ENCODE measurements at places on chromosomes 7 and 10. TPM values are rescaled to one million over a fixed set of nuclear protein-coding genes. Genes with fewer than 3 reads are reported as not detected.
A peak's percentile ranks its signal among the peaks of the same experiment; 100 is the strongest.

MBL2 gene
- total RNA-seq: not detected

DNA sequence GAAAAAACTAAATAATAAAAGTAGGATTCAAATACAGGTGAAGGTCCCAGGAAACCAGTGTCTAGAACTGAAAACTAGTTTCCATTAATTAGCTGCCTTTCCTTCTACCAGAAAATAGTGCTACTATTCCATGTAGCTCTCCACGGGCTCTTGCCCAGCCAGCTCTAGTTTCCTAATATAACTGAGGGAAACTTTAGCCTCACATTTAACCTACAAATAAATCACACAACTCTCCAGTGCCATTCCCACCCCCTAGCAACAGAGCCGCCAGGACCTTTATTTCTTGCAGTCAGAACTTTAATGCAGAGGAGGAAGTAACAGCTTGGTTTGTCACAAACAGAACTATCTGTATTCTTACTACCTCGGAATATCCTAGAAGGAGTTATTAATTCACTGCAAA, 10.3 kb downstream of the TOMM7 start:
- DNase-seq: no peak

- no peak for DNase-seq
Measured at GRCh38 chr10:87761892-87762291, 56.1 kb downstream of the ATAD1 start.

CHST3 gene
- 20.2 TPM for total RNA-seq

RAMP3 gene
- 103 TPM for total RNA-seq

DNA sequence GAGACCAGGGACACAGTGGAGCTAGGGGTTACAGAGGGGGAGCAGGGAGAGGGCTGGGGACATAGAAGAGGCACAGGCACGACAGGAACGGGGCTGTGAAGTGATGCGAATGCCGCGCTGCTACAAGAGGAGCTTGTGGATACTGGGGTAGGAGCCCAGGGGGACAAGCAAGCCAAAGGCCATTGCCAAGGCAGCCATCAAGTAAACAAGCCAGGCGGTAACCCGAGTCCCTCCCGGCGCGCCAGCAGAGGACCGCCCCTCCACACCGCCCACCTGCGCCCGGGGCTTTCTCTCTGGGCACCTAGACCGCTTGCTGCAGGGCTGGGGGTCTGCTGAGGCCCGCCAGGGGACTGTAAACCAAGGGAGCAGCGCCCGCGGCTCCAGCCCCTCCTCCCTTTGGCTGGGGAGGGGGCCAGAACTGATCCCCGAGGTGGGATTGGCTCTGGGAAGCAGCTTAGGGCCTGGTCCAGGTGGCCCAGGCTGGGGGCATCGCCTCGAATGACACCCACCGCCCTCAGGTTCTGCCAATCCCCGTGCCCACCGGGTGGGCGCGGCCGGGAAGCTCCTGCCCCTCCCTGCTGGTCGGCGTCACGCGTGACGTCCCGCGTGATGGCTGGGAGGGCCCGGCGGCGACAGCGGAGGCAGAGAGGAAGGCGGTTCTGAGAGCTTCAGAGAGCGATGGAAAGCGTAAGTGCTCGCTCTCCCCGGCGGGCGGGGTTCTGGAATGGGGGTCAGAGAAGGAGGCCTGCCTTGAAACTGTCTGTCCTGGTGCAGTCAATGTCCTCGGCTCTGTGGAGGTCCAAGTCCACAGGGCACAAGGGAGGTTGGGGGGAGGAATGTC, 982 bp downstream of the SFXN3 start:
- peak; percentile 68 for DNase-seq

- DNase-seq: no peak
Measured at GRCh38 chr7:1883834-1884582, 213.9 kb downstream of the ELFN1 start.

CALHM1 gene
- total RNA-seq: not detected

- DNase-seq: no peak
Measured at GRCh38 chr10:130138479-130138866, 2.3 kb downstream of the GLRX3 start.

- no peak for DNase-seq
Measured at GRCh38 chr7:72408966-72409637, 3.0 kb downstream of the CALN1 start.

DNA sequence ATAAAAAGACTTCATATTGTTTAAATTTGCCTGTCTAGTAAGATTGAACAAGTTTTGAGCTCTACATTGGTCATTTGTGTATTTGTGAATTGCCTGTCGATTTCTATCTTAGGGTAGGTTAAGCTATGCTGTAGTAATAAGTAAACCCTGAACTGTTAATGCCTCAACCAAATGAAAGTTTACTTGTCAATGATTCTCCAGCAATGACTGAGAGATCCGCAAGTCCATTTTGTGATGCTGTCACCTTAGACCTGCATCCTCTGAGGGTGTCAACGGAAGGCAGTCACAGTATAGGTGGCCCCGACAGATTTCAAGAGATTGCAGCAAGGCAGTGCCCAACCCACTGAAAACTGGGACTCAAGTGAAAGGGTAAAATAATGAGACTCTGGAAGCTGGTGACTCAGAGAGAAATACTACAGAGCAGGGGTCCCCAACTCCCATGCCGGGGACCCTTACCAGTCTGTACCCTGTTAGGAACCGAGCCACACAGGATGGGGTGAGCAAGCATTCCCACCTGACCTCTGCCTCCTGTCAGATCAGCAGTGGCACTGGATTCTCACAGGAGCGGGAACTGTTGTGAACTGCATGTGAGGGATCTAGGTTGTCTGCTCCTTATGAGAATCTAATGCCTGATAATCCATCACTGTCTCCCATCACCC, 10.8 kb upstream of the PHYH start:
- DNase-seq: no peak

DNA sequence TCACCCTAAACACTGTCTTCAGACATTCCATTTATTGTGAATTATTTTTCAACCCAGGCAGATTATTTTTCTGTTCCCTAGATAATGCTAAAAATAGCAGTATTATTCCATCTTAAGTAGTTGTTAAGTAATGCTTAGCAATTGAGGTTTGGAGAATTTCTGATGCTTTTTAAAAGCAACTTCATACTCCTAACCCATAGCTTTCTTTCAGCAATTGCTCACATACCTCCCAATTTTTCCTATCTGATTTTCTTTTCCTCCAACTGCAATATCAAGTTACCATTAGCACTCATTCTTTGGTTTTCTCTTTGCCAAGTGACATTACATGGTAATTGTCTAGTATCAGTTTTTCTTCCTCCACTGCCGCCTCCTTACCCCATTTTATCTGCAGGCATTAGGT, 104.7 kb downstream of the GPR85 start:
- DNase-seq: no peak

DNA sequence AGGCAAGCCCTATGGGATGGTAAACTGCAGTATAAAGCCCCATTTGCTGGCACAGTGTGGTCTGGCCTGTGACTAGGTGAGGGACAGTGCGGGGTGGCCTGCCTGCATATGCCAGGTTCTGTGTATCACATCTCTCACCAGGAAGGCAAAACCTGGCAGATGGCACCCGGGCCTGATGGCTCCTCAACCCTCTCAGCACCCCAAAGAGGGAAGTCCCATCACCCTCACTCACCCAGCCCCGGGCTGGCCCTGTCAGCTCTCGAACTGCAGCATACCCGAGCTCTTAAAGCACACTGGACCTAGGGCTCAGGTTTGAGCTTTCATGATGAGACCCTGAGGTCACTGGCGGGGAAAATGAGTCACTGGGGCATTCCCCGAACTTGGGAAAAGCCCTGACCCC, 130.5 kb downstream of the LHPP start:
- DNase-seq: no peak

DNA sequence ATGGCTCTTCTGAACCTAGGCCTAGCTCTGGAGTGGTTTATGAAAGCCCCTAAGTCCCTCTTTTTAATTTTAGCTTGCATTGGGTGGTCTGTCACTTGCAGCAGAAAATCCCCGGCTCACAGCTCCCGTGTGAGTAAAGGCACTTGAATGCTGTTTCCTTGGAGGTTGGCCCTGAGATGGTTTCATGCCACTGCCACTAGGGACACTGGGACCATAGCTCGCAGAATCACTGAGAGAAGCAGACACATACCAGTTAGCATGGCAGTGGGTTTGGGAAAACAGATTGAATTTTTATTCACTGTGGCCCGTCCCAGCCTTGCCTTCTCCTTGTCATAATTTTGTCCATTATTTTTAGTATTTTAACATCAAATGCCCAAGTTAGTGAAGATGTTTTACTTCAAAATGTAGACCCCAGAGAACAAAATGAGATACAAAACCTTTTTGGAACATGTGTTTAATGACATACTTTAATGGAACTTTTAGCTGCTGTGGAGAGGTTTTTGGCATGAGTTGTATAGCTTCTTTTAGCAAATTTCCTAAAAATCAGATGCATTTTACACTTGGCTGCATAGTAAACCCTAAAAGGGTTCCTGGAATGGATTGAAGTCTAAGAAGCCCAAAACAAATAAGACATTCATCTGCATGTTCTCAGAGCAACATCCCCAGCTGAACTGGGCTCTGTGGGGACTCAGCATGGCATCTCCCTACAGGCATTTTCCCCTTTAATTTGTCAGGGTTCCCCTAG, 259.7 kb upstream of the PITRM1 start:
- no peak for DNase-seq

DNA sequence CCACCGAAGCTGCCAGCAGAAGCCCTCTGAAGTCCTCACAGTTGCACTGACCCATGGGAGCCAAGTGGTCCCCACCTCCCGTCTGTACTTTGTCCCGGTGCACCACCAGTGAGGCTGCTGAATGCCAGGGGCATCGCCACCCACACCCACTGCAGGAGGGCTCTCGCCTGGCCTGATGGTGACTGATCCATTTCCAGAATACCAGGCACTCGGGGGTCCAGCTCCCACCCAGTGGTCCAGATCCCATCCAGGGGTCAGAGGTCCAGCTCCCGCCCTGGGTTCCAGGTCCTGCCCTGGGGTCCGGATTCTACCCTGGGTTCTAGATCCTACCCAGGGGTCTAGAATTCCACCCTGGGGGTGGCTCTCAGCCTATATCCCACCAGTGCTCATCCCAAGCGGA, 9.1 kb upstream of the JAKMIP3 start:
- DNase-seq: no peak

DNA sequence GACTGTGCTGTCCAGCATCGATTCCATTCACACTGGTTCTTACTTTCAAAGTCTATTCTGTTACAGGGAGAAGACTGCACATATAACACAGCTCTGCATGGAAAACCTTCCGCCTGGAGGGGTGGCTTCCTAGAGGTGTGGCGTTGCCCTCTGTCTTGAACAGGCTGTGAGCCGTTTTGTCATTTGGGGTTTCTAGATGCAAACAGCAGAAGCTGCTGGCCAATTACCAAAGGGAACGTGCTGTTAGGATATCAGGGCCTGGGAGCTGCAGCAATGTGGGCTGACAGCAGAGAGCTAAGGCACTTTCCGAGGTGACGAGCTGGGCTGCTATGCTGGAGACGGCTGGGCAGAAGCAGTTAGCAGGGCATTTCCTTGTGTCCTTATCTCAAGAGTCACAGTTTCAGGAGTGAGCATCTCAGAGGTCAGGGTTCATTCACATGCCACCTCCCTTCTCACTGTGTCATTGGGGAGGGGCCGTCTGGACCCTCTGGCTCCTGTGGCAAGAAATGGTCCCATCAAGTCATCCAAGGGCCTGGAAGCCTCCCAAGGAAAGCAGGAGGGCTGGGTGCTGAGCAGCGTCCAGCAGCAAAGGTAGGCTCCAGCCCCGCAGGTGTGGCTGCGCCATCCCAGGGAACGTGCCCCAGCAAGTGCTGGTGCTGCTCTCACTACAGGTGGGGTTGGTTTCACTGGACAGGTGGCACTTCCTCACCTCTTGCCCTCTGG, 106.5 kb downstream of the WDR37 start:
- DNase-seq: no peak

DNA sequence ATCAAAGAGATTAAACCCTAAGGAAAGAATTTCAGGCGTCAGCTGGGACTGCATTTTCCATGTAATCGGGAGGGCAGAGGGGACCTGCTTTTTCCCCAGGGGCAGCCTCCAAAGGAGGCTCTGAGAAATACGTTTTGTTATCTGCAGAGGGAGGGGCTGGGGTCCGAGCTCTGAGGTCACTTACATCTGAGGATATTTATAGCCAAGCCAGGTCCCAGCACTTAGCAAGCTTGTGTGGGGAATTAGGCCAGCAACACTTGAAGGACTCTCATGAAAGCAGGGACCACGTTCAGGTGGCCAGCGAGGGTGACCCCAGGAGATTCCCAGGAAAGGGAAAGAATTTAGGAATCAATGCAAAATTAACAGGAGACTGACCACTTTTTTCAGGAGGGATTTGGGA, 20.6 kb upstream of the GDI2 start:
- DNase-seq: no peak

WDFY4 gene
- total RNA-seq: 5.8 TPM

DNA sequence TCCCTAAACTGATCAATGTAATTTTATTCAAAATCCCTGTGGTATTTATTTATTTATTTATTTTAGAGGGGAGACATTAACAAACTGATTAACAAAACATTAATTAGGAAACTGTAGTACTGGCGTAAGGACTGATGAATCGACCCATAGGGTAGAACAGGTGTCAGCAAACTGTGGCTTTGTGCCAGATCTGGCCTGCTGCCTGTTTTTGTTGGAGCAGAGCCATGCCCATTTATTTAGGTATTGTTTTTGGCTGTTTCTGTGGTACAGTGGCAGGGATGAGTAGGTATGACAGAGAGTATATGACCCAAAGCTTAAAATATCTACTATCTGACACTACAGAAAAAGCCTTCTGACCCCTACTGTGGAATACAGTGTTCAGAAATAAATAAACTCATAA, 332.5 kb upstream of the ETV1 start:
- DNase-seq: no peak

DNA sequence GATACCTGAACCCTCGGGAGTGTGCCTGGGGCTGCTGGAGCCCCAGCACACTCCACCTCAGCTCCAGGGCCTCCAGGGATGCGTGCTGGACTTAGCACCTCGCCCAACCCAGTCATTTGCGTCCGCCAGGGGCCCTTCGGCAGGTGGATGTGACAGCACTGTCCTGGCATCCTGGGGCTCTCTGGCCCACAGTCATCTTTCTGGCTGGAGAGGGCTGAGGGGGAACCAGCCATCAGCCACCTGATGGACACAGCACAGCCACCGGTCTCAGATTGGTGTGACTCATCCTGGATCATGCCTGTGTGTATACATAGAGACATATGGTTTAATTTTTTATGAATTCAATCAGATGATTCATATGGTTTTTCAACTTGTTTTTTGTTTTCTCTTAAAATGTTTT, 11.1 kb downstream of the ZNF775 start:
- DNase-seq: no peak

DNA sequence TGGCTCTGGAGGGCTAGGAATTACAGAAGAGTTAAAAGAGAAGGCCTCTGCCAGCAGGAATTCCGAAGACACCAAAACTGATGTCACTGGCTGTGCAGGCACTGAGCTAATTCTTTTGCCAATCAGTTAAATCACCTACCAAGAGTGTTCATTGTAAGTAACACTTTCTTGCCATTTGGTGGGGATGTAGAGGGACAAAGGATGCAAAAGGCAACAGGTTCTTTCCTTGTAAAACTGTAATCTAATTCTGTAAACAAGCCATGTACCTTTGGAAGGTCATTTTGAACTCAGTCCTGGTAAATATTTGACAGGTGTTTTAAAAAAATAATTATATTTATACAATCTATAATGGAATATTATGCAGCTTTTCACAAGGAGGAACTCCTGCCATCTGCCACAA, 438.4 kb downstream of the AUTS2 start:
- no peak for DNase-seq

GRCh38 chr10:132243141-132243540, 56.4 kb downstream of the DPYSL4 start:
- no peak for DNase-seq

- peak; percentile 63 for DNase-seq
Measured at GRCh38 chr10:43105102-43105955, 28.5 kb downstream of the RET start.
